AG10803 (cell line): ENCODE measurements at places on chromosomes 2 and 18.

GRCh38 chr18:48953104-48953706 lies 2.4 kb upstream of the SMAD7 start:
- DNase-seq = no peak

DNA sequence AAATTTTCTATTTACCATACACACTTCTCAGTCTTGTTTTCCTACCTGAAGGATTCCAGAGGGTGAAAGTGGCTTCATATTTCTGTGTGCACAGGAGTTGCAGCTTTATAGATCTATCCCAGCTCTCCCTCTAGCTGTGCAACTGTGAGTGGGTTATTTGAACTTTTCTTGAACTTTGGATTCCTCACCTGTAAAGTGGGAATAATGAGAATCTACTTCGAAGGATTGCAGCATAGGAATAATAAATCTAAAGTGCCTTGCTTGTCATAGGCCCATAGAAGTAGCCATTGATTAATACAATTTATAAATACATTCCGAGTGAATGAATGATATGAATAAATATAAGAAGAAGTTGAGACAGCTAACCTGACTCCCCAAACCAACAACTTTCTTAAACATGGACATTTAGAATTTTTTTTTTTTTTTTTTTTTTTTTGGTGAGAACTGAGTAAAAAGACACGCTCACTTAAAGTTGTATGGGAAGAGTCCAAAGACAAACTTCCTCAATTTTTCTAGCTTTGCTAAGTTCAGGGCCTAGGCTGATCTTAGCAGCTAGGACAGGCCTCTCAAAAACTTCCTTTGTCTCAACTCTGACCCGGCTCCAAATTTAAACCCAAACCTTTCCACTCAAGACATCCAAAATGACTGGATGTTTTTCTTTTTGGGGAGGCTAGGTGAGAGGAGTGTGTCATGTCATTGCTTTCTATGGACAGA lies 203.3 kb upstream of the FBXO11 start:
- no peak for DNase-seq

DNA sequence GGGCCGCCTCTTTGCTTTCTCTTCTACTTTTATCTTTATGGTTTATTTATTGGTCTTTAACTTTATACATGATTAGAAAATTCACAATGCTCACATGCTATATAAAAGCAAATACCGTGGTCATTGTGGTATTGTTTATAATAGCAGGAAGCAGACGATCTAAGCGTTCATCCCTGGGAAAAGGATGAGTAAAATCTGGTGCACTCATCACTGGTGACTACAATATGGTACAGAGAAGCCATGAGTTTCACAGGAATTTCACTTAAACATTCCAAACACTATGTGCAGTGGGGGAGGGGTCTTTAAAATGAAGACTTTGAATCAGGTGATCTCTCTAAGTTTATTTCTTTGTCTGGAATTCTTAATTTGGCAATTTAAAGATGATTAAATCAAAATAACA lies 97.9 kb downstream of the SCN3A start:
- DNase-seq = no peak

DNA sequence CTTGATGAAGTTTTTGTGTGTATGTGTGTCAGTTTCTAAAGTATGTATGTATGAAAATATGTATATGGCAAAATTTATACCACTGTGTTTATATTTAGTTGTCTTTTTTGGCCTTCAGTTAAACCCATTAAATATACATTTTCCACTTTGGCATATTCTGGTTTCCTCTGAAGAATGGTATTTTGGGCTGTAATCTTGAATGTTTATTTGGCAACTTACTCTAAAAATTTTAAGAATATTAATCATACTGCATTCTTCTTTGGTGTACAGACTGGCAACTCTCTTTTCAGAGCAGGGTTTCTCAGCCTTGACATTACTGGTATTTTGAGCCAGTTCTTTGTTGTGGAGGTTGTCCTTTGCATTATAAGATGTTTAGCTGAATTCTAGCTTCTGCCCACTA lies 27.9 kb upstream of the CCBE1 start:
- peak; percentile 49 for DNase-seq

GRCh38 chr2:76613330-76613729 lies 902.6 kb upstream of the GCFC2 start:
- DNase-seq = no peak

DNA sequence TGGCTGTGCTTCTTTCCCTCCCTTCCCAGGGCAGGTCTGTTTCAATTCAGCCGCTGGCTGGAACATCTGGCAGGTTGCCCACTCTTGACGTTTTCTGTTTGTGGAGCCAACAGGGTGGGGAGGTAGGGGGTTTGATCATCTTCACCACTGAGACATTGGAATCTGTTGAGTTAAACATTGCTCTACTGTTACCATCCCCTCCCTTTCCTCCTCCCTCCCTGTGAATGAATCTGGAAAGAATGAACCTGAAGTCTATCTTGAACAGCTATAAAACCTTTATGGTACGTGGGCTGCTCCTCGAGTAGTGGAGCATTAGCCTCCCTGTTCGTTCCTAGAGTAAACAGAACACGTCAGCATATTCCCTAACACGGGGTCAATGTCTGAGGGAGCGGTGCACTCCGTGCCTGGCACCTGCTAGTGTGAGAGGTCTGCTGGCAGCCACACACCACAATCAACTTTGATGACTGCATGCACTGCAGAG lies 249.9 kb upstream of the RBBP8 start:
- peak; percentile 54 for DNase-seq

DNA sequence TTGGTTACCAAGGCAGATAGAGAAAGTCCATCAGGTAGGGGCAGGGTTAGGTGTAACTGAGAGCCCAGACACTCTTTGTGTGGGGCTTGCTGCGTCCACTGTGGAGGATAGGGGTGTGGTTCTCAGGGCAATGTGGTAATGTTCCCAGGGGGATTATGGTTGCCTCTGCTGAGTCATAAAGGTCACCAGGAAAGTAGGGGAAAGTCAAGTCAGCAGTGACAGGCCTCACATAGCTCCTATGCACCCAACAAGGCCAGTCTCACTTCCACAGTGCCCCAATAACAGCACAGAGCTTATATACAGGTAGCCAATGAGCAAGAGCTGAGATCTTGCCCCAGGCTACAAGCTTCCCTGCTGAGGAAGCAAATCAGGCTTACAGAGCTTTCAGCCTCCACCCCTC lies 1438.0 kb upstream of the ZEB2 start:
- DNase-seq = no peak

- no peak for DNase-seq
Observed at GRCh38 chr2:18741895-18742732, 152.7 kb upstream of the NT5C1B start.

- peak; percentile 98 for DNase-seq
Observed at GRCh38 chr2:61247204-61247812, 85.3 kb downstream of the C2orf74 start.

DNA sequence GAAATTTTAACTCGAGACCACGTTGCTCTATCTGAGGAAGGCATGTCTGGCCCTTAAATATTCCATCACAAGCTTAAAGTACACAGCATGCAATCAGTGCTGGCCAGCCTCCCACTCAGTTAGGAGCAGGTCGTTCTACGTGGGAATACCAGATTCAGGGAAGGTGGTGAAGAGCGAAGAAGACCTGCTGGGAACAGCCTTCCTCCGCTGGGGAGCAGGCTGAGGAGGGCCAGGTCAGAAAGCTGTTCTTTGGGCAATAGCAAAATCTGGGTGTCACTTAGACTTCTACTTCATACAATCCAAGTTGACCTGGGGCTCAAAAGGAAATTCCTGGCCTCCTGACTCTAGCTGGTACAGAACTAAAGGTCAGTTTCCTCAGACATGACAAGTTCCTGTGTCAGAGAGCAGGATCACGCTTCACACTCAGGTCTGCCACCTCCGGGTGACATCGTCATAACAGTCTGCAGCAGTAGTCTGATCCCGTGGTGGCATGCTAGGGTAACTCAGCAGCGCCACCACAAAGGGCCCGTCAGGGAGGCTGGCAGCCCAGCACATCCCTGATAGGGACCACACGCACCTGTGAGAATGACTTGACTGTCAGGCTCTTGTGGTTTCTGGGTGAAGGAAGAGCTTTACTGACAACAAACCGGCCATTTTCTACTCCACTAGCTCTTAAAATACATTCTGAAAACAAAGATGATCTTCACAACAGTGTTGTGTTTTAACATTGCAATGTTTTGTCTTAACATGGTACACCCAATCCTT lies 35.2 kb upstream of the NAPG start:
- no peak for DNase-seq

GRCh38 chr2:10826625-10827024 lies 14.0 kb upstream of the PDIA6 start:
- DNase-seq = no peak

GRCh38 chr18:78605255-78605654 lies 374.4 kb upstream of the SALL3 start:
- no peak for DNase-seq

DNA sequence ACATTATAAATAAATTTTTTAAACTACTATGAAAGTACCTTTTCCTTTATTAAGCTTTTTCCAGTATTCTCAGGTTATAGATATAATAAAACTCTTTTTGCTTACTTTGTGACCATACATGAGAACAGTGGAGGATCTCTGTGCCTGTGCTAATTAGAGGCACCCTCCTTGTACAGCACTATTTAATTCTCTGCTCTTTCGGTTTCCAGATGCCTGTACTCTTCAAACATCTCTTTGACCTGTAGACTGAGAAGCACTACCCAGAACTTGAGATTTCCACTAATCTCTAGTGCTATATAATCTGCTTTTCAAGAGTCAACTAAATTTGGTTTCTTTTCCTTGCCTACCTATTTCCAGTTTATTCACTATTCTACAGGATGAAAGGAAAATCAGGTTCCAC lies 131.1 kb downstream of the GULP1 start:
- no peak for DNase-seq
